ENCODE measurements at places on chromosomes 11 and 22.
A peak's percentile ranks its signal among the peaks of the same experiment; 100 is the strongest.

DNA sequence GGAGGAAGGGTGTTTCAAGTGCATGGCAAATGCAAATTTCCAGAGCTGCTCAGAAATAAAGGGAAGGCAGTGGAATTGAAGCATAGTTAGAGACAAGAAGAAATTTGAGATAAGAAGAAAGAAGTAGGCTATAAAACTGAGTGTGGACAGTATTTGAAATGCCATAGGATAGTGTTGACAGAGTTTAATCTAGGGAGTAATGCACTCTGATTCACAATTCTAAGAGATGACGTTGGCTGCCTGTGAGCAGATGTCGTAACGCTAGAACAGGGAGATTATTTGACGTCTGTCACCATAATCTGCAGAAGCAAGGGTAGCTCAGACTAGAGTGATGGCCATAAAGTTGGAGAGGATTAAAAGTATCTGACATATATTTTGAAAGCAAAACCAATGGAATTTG is 389.9 kb upstream of the KIRREL3 start:
- DNase-seq: no peak

DNA sequence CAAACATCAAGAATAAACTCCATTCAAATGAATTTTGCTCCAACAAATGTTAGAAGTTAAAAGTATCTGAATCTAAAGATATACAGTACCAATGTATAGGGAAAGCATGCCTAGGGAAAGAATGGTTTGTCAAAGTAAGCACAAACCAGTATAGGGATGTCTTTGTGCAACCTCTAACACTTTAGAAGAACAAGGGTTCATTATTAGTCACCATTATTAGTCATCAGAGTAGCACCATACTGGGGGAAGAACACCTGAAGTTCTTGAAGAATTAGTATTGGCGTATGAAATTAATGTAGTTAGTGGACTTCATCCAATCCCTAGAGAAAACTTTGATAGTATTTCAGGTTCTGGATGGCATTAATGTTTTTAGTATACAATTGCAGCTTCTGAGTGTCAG is 943.7 kb downstream of the METTL15 start:
- no peak for DNase-seq

DNA sequence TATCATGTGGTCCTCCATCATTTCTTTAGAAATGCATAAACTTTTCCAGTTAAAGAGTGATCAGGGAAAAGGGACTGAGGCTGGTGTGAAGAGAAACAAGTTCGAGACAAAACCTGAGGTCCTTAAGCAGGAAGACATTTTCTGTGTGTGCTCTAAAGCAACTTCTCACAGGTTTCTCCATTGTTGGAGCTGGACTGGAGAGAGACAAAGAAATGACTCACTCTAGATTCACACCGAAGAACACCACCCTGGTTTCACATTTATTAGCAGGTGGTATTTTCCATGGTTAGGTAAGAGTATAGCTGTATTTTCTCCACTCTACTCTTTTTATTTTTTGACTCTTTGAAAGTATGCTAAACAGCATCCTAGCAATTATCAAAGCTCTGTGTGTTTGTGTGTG is 736.4 kb downstream of the KCNA4 start:
- DNase-seq: no peak

GRCh38 chr11:250740-251299 is 14.0 kb downstream of the PSMD13 start:
- peak; percentile 86 for DNase-seq

DNA sequence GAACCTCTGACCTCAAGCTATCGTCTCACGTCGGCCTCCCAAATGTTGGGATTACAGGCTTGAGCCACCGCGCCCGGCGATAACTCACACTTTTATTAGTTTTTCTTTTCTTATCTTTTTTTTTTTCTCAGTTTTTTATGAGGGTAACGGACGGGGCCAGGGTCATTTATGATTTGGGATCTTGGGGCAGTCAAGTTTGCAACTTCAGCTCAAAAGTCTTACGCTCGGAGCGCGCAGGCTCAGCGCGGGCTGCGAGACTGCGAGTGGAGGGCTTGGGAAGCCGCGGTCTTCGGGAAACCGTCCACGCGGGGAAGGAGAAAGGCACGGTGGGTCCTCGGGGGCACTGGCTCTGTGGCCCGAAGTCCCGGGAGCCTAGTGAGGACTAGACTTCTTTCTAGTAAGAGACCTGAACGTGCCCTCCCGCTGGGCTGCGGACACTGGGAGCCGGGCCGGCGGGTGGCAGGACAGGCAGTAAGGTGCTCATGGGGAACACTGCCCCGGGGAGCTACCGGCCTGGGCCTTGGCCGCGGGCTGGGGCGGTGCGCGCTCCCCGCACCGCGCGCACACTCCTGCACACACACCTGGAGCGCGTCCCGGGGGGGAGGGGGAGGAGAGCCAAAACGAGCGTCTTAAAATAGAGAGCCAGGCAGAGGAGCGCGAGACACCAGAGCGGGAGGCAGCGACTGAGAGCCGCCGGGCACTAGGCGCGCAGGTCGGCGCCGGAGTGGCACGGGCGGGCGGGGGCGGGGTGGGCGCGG is 476 bp upstream of the BARX2 start:
- DNase-seq: peak; percentile 40

DNA sequence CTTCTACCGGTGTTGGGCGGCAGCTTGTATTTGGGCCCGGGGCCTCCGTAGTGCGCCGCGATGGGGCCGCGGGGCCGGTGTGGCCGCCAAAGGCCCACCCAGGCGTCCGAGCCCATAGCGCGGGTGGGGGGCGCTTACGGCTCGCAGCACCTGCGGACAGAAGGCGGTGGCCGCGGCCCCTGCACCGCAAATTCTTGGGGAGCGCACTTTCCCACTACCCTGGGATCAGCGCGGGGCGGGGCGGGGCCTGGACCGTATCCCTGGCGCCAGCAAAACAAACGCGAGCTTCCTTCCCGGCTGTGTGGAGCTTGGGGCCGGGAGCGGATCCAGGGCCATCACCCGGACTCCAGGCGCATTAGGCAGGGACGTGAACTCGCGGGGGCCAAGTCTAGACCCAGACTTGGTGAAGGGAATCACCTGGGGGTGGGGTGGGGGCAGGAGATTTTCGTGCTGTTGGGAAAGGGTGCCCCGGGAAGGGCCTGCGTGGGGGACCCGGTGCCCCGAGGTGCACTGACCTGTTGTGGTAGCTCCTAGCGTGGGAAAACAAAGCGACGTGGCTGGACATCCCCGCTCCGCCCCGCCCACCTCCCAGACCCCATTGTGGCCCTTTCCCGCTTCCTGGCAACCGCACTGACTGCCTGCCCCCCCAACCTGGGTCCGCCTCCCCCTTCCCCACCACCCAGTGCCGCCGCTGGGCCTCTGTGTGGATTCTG is 2.3 kb upstream of the TYMP start:
- peak; percentile 43 for DNase-seq

DNA sequence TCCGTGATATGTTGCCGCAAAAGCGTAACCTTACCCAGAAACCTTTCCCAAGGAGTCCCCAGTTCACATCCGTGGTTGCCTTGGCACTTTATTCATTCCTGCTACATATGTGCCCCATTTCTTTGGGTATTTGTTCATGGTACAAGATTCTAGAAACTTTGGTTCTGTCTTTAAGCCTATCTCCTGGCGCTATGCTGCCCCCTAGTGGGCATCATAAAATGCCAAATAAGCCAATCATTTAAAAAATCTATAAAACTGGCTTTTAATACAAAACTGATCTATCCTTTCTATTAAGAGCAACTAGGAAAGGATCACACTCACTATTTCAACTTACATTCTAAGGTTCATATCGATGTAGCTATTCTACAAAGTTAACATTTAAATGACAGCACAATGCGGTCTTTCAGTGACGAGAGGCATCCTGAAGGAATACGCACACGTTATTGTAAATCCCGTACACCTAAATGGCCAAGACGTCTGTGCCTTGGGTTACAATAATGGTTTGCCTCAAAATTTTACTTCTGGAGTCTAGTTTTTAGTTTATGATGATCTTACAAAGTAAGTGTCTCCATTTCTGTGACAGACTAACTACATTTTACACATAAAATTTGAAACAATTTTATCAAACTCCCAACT is 16.2 kb downstream of the PIWIL3 start:
- peak; percentile 76 for DNase-seq

- DNase-seq: no peak
Observed at GRCh38 chr11:130873761-130874160, 42.5 kb downstream of the SNX19 start.

- DNase-seq: peak; percentile 89
Observed at GRCh38 chr22:22060200-22061084, 77.9 kb upstream of the TOP3B start.

GRCh38 chr11:2798951-2799761 is 86.4 kb downstream of the CDKN1C start:
- DNase-seq: no peak

- DNase-seq: no peak
Observed at GRCh38 chr11:1553808-1554594, 18.1 kb downstream of the DUSP8 start.

- no peak for DNase-seq
Observed at GRCh38 chr11:27296497-27296896, 66.5 kb downstream of the CCDC34 start.

DNA sequence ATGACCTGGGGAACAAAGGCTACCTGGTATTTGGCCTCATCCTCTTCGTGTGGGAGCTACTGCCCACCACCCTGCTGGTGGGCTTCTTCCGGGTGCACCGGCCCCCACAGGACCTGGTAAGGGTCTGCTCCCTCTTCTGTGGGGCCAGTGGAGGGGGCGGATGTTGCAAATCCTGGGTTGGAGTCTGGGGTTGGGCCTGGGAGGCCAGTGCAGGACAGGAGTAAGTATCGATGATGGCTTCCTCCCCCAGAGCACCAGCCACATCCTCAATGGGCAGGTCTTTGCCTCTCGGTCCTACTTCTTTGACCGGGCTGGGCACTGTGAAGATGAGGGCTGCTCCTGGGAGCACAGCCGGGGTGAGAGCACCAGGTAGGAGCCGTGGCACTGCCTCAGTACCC is 2.7 kb downstream of the GPR137 start:
- no peak for DNase-seq

- peak; percentile 81 for DNase-seq
Observed at GRCh38 chr22:44701824-44702478, at the start of gene PRR5. PRR5 (plus strand) TSS chr22:44702204; CDS start chr22:44702475, 271 bp downstream.

GRCh38 chr11:92739491-92739890 is 230.0 kb upstream of the MTNR1B start:
- DNase-seq: no peak

DNA sequence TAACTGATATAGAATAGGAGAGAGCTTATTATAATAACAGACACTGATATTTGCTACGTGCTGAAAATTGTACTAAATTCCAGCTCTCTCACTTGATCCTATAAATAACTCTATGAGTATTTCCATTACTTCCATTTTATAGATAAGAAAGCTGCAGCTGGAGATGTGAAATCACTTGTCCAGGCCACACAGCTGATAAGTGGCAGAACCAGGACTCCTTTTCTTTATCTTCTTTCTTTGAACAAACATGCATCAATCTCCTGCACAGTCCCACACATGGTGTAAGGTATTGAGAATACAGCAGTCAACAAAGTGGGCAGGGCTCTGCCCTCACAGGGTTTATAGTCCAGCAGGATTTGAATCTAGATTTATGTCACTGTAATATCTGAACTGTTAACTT is 652.1 kb downstream of the NELL1 start:
- DNase-seq: no peak

- no peak for DNase-seq
Observed at GRCh38 chr11:111403051-111403726, 24.1 kb upstream of the POU2AF1 start.

GRCh38 chr11:116948391-116948790 is 111.0 kb upstream of the APOA1 start:
- DNase-seq: peak; percentile 43

DNA sequence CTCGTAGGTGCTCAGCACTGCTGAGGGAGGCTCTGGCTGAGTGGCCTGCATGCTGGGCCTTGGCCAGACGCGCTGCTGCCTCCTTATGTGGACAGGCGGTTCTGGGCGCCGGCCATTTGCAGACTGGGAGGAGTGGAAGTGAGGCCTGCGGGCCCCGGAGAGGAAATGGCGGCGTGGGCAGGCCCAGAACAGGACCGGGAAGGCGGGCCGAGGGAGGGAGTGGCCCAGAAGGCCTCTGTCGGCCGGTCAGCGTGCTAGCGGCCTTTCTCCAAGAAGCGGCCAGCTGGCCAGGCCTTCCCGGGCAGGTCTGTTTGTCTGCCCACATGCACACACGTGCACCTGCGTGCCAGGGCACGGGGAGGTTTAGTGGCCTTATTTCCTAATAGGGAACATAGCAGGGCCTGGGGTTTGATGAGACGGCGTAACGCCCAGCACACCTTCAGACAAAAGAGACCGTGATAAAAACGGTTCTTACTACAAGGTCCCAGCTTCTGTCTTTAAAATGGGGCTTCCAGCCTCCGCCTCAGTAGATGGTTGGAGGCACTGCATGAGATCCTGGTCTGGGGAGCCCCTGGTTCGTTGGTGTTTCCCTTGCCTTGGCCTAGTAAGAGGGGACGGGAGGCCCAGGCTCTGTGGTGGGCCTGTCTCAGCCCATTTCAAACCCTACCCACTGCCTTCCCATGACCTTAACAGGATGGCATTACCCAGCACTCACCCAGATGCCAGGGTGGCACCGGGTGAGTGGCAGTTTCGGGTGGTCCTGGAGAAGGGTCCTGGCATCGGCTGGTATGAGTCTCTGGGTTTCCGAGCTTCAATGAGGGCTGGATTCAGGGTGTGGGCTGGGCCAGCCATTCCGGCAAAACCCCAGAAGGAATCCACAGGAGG is 65.1 kb upstream of the PPARA start:
- DNase-seq: no peak

- DNase-seq: no peak
Observed at GRCh38 chr11:7525424-7525823, 11.6 kb downstream of the PPFIBP2 start.

GRCh38 chr11:78938971-78939370 is 364.3 kb upstream of the NARS2 start:
- no peak for DNase-seq

DNA sequence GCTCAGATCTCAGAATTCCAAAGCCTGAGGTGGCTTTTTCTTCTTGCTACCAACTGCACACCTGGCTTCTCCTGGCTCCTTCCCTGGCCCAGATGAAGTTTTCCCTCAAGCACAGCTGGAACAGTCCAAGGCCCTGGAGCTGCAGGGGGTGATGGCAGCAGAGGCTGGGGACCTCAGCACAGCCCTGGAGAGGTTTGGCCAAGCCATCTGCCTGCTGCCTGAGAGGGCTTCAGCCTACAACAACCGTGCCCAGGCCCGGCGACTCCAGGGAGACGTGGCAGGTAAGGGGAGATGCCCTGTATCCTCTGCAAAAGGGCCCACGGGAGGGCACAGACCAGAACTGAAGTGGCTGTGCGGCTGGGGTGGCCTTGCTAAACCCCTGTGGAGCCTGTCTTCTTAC is 1.2 kb downstream of the TTC36 start:
- DNase-seq: no peak

GRCh38 chr22:24069721-24070120 is 58.6 kb downstream of the CABIN1 start:
- no peak for DNase-seq

GRCh38 chr11:18676803-18677202 is 21.8 kb upstream of the TMEM86A start:
- DNase-seq: no peak

DNA sequence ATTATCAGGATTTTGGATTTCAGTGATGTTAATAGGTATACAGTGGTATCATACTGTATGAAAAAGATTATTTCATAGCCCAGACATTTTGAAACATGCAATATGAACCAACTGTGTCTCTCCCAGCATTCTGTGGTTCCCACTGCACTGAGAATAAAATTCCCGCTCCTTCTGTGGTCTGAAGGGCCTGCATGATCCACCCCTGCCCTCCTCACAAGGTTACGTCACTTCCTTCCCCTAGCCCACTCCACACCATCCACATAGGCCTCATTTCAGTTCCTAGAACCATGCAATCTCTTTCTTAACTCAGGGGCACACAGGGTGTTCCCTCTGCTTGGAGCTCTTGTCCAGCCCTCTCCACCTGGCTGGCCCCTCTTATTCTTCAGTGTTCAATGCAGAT is 103.1 kb downstream of the TSPAN18 start:
- DNase-seq: no peak

Data from stimulated activated CD8-positive, alpha-beta memory T cell treated with anti-CD3 and anti-CD28 coated beads, Interleukin-4, amount 100 ng/mL, for 48 hours (primary cell).